ENCODE measurements at places on chromosomes 6 and 20.

GRCh38 chr20:42686057-42686456 lies 503.6 kb downstream of the PTPRT start:
- DNase-seq: no peak

DNA sequence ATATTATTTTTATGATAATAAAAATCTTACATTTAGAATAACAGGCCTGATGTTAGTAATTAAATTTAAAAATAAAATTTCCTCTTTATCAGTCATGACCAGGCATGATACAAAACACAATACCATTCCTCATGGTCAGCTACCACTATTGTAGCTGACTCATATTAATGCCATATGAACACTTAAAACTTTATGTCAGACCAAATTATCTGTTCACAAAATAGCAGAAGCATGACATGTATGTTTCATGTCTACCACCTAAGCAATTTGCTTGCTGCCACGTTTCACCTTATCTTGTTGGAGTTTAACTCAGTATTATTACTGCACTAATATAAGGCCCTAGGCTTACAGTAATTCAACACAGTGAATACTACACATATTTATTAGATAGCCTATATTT lies 65.7 kb downstream of the HTR1B start:
- no peak for DNase-seq

DNA sequence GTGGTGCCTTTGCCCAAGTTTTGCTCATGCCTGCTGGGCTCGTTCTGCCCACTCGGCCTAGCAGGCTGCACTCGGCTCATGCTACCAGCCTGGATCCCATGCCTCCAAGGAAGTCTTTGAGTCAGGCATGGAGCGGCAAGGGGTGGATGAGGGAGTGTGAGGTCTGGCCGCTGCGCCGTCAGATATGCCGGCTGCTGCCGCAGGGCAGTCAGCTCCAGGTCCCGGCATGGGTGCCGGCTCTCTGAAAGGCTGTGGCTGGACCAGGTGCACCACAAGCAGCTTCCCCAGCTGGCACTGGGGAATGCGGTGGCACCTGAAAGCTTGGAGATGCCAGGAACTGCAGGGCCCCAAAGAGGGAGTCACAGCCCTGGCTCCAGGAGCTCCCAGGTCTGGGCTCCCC lies 75.5 kb downstream of the GPR63 start:
- DNase-seq: no peak

DNA sequence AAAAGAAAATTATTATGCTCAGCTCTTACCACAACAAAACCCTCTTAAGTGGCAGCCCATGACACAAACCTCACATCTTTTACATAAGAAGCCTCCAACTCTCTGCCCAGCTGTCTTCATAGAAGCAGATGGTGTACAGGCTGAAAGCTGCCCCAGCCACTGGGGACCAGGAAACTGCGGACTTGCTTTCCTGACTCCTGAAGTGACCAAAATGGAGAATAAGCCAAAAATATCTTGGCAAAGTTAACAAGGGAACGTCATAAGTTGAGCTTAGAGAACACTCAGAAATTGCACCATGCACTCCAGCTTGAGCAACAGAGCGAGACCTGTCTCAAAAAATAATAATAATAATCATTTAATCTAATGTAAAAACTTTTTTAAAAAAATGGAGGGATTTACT lies 160.3 kb upstream of the CDYL start:
- no peak for DNase-seq

DNA sequence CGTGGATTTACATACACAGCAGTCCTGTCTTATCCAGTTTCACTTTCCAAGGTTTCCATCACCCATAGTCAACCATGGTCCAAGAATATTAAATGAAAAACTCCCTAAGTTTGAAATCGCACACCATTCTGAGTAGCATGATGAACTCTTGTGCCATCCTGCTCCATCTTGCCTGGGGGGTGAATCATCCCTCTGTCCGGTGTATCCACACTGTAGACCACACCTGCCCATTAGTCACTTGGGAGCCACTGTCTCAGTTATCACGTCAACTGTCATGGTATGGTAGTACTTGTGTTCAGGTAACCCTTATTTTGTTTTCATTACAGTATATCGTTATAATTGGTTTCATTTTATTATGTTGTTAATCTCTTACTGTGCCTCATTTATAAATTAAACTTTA lies 38.5 kb downstream of the PTGIS start:
- DNase-seq: no peak

DNA sequence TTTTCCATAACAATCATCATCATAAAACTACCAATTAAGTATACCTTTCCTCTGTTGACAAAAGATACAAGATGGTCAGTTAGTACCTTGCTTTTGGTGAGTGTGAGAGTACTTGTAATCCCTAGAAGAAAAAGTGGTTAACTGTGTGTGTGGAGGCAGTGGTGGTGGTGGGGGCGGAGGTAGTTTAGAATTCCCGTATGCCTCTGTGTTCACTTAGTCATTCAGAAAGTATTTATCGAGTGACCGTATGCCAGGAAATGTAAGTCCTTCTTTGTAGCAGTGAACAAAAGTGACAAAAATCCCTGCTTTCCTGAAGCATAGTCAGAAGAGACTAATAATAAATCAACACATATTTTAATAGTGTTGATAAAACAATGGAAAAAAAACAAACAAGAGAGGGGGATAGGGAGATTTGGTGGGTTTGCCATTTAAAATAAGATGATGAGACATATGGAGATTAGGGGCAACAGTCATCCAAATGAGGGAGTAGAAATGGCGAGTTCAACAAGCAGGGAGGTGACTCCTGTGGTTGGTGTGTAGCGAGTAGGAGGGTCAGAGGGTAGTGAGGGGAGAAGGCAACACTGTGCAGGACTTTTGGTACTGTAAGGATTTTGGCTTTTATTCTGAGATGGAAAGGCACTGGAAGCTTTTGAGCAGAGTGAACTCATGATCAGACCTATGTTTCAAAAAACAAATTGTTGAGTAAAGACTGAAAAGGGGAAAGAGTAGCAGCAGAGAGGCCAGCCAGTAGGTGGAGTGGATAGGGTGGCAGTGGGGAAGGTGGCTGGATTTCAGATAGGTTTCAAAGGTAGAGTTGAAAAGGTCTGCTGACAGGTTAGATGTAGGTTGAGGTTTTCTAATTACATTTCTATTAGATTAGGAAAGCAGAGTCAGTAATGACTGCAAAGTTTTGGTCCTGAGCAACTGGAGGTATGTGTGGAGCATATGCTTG lies 40.3 kb upstream of the SIM1 start:
- no peak for DNase-seq

DNA sequence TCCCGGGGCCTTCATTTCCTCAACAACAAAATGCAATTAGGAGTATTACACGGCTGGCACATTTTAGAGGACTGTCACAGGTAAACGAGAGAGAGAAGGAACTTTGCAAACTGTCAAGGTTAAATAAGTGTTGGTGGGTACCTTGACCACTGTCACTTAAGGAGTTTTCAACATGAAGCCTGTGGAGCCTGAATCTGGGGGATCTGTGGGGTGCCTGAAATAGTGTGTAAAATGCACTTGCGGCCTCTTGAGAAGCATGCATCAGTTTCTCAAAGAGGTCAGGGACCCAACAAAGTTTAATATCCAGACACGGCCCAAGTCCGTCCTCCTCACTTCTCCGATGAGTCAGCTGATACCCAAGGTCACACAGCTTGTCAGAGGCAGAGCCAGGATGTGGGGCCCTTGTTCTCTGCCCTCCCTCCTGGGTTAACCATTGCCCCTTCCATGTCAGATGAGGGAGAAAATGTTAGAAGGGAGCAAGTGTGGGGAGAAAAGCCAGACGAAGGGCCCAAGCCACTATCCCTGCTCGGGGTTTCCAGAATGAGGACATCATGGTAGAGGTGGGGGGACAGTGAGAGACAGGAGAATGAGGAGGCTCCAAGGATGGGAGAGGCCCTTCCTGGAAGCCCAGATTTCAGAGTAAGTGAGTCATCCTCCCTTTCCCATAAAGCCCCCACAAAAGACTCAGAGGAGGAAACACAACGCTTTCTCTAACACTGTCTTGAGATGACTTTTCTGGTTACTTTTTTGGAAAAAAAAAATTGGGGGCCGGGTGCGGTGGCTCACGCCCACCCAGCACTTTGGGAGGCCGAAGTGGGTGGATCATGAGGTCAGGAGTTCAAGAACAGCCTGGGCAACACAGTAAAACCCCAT lies 42.2 kb downstream of the C6orf132 start:
- DNase-seq: no peak

DNA sequence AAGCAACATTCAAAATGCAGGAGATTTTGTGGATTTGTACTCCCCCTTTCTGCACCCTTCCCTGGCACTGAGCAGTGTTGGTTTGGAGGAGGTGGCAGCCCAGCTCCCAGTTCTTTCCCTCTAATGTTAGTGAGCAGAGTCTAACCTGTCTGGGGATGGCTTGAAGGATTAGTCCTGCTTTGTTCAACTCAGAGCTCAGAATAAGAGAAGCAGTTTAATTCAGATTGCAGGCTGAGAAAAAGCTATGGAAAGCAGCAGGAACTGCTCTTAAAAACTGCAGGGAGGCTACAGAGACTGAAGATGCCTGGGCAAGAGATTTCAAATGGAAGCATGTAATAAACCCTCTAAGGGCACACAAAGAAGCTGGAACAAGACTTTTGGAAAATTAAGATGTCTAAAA lies 223.4 kb upstream of the GGTLC1 start:
- no peak for DNase-seq

GRCh38 chr20:31861135-31861384 lies 9.3 kb downstream of the DUSP15 start:
- DNase-seq: no peak

DNA sequence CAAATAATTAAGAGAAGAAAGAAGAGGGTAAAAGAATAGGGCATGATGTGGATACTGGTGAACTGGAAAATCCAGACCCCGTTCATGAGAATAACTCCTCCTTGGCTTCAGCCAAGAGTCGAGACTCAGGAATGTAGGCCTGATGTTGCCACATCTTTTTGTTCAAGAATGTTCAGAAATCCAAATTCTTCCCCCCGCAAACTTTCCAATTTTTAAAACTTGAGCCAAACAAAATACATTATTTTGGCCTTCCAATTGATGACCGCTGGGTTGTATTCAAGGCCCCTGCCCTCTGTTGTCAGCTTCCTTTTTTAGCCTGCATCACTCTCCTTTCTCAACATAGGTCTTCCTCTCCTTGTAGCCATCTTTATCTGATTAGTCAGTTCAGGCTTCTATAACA lies 106.1 kb downstream of the TNFAIP3 start:
- no peak for DNase-seq

- no peak for DNase-seq
These were observed 108.1 kb downstream of the DLL1 start for GRCh38 chr6:170182781-170183120.

DNA sequence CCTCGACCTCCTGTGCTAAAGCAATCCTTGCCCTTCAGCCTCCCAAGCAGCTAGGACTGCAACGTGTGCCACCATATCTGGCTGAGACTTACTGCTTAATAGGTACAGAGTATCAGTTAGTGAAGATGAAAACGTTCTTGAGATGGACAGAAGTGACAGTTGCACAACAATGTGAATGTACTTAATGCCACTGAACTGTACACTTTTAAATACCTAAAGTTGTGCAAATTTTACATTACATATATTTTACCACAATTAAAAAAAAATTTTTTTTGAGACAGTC lies 25.9 kb downstream of the NUDT3 start:
- no peak for DNase-seq

- DNase-seq: no peak
These were observed 368.5 kb downstream of the TBC1D32 start for GRCh38 chr6:120965814-120966213.

- no peak for DNase-seq
These were observed 70.7 kb downstream of the GFRAL start for GRCh38 chr6:55397986-55398385.

- no peak for DNase-seq
These were observed 46.1 kb downstream of the MYO6 start for GRCh38 chr6:75794954-75795739.

DNA sequence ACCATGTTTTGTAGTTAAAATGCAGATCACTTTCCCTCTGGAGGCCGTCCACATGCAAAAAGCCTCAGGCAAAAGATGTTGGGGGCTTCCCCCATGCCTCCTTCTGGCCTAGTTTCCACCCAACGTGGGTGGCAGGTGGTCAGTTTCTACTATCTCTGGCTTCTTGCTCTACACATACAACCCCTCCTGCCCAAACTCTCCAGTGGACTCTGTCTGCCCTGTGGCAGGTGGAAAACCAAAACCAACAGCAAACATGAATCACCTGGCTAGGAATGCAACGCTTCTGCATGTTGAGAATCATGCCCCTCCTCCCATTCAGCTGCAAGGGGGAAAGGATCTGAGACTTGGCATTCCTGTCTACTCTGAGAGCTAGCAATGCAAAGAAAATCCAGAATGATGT lies 94.8 kb downstream of the MBOAT1 start:
- DNase-seq: no peak

DNA sequence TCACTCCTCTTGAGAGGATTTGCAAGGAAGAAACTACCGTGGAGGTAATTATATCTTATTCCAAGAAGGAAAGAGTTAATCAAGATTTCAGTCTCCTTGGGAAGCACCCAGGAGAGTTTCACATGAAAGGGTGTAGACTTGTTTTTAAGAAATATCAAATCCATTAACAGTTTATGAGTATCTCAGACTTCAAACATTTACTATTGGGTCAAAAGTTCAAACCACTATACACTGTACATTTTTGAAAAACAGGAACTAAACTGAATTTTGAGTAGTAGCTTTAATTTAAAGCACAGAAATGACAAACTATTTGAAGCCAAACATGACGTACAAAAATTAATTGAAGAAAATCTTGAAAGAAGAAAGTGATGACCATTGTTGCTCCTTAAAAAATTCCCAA lies 164.0 kb downstream of the FOXC1 start:
- no peak for DNase-seq

DNA sequence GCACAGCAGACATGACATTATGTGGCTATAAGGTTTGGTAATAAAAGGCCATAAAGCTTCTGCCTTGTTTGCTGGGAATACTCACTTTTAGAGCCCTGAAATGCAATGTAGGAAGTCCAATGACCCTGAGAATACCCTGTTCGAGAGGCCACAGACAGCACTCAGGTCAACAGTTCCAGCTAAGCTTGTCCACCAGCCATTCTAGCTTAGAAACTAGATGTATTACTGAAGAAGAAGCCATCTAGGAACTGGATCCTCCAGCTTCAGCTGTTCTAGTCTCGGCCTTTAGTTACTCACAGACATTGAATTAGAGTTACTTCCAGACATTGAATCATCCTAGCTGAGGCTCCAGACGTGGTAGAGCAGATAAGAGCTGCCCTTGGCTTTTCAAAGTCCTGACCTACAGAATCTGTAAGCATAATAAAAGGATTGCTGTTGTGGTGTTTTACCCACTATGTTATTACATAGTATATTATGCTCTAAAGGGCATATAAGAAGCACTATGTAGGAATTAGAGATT lies 84.9 kb downstream of the MMS22L start:
- no peak for DNase-seq

DNA sequence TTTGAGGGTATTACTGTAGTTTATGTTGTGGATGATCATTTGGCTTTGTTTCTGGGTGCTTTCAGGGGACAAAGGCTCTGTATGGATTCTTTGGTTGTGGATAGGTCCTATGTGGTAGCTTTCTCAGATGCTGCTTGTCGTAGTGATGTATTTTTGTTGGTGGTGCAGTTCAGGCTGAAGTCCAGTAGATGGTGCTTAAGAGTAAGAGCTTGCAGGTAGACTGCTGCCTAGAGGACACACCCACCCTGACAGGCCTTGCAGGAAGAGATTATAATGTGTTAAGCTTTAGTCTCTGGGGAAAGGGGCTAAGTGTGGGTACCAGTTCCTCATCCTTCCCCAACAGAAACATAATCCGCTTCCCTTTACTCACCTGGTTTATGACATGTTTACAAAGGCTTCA lies 62.6 kb upstream of the ADGRB3 start:
- peak; percentile 35 for DNase-seq

- no peak for DNase-seq
These were observed 35.9 kb upstream of the MYB start for GRCh38 chr6:135145063-135145800.

Measured in GM12864 (cell line).